Tracheal epithelial cell (primary cell): ENCODE measurements at places on chromosomes 5 and 9. TPM values are rescaled to one million over a fixed set of nuclear protein-coding genes. Genes with fewer than 3 reads are reported as not detected.

The TXNDC8 gene
- total RNA-seq = not detected in 2 replicates

The KLF9 gene
- total RNA-seq = 19.0 and 21.5 TPM in 2 replicates

The SH3RF2 gene
- 10.9 and 18.6 TPM in 2 replicates for total RNA-seq

The PPP3R2 gene
- total RNA-seq = not detected in 2 replicates

The ADAMTSL2 gene
- total RNA-seq = under 0.01 TPM in 1 of 2 replicates, not detected in the other

The OBP2B gene
- total RNA-seq = not detected in 2 replicates

The AJM1 gene
- total RNA-seq = 1.1 and 1.7 TPM in 2 replicates

The LRSAM1 gene
- 11.1 and 14.0 TPM in 2 replicates for total RNA-seq
